ENCODE measurements at places on chromosomes 6 and 20.

GRCh38 chr6:6332811-6333244 lies 12.4 kb upstream of the F13A1 start:
- DNase-seq: no peak

- no peak for DNase-seq
Observed at GRCh38 chr20:46028110-46028509, 905 bp upstream of the SLC12A5 start.

DNA sequence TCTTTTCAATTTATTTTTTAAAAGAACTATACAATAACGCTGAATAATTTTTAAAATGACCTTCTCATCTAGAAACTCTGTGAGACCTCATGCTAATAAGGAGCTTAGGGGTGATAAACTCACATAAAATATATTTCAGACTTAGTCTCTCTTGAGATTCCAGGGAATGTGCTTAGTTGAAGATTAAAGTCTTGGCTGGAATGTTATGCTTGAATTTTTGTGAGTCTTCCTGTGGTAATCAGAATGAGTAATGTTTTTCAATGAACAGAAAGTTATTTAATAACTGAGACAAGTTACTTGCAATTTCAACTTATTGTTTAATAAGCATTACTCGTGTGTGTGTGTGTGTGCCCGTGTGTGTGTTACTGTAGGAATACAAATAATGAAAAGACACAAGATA lies 379.9 kb upstream of the EPHA7 start:
- no peak for DNase-seq

DNA sequence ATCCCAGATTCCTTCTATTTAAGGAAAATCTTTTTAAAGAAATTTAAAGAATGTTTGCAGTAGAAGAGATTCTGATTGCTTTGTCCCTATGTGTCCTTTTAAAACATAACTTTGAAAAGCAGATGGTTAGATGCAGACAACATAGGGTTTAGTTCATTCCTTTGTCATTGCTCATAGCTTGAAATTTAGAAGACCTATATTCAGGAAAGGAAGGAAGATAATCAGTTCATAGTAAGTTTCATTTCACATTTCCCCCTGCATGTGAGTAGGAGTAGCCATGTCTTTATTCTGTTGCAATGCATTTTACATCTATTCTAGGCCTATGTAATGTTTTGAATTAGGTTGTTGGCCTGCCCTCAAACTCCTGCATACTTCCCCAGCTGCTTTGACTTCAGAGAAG lies 197.9 kb upstream of the GRIK2 start:
- no peak for DNase-seq

- no peak for DNase-seq
Observed at GRCh38 chr20:22691369-22692118, 107.2 kb upstream of the FOXA2 start.
